ENCODE measurements at places on chromosomes 12 and 14.

- no peak for DNase-seq
Observed at GRCh38 chr14:104138098-104138717, at the start of gene KIF26A. KIF26A (plus strand) TSS chr14:104138587; CDS start chr14:104138723, 136 bp downstream.

DNA sequence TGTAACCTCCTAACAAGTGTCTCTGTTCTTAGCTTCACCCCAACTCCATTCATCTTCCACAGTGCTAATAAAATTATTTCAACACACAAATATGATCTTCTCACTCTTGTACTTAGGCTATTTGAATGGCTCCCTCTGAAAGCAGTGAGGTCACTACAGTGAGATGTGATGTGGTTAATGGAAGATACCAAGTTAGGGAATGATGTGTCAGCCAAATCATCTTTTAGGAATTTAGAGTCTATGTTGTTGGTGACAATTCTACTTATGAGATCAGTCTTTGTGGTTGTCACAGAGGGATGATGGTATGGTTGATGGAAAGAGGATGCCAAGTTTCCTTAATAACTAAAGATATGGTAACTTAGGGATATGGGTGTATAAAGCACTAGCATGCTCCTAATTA, 57.6 kb downstream of the POLR3B start:
- DNase-seq = no peak

DNA sequence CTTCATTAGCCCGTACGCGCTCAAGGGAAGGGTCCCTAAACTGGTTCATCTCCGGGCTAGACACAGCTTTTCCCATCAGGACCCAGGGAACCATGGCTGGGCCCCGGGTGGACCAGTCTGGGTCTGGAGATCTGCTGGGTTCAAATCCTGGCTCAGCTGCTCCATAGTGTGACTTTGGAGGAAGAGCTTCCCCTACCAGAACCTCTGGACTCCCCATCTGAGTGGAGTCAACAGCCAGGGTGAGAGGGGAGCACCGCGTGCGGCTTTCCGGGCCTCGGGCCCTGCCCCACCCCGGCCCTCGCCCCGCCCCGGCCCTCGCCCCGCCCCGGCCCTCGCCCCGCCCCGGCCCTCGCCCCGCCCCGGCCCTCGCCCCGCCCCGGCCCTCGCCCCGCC, 41.2 kb downstream of the BEGAIN start:
- DNase-seq = no peak

DNA sequence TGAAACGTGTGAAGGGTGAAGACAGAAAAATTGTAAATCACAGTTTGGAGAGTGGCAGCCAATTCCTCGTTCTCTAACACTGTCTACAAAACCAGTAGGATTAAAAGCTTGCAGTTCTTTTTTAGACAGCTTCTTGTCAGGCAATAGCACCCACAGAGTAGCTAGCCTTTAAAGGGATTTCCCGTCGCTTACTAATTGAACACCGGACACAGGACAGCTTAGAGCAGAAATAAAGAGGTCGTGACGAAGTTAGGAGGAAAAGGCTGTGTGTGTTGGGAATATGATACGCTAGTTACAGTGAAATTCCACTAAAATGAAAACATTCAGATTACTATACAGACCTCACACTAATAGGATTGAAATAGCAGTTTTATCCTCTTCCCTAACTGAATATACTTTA, 149.1 kb upstream of the FLRT2 start:
- no peak for DNase-seq

DNA sequence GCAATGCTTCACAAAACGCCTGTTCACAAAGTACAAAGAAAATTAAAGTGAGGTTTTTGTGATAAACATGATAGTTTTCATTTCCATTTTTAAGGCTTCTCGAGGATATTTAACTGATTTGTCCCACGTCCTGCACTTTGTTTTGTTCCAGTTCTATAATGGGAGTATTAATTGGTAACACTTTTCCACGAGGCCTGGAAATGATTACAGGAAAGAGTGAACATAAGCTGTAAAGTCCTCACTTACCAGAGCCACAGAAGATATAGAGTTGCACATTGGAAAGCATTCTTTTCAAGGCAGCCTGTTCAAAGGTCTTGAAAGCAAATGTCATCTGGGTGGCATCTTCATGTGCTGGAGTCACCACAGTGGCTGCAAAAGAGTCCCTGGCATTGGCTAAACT, 1236.6 kb downstream of the BCL11B start:
- DNase-seq = no peak

DNA sequence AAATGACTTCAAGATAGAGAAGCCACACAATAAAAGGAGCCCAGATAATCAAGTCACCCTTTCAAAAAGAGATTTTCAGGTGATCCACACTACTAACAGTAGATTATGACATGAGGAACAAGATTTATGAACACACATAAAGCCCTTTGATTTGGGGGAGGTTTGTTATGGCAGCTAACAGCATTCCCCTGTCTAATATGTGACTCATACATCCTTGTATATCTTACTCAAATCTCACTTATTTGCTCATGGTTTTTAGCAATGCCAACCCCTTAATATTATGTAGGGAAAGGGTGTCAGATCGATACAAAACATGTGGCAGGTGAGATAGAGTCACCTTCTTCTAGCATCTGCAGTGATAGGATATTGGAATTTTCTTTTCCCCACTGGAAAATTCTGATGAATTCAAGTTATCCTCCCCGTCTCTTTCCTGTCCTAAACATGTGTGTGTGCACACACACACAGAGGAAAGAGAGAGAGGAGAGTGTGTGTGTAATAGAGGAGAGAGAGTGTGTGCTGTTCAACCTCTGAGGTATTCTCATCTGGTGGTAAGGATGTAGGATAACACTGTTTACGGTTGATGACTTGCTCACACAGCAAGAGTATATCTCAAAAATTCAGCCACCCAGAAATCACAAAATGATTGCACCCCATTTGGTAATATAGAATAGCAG, 319.9 kb downstream of the KCNC2 start:
- no peak for DNase-seq

GRCh38 chr12:64781280-64782190, 22.3 kb upstream of the GNS start:
- no peak for DNase-seq

- DNase-seq = no peak
Observed at GRCh38 chr12:112167031-112167461, 41.7 kb downstream of the TRAFD1 start.

DNA sequence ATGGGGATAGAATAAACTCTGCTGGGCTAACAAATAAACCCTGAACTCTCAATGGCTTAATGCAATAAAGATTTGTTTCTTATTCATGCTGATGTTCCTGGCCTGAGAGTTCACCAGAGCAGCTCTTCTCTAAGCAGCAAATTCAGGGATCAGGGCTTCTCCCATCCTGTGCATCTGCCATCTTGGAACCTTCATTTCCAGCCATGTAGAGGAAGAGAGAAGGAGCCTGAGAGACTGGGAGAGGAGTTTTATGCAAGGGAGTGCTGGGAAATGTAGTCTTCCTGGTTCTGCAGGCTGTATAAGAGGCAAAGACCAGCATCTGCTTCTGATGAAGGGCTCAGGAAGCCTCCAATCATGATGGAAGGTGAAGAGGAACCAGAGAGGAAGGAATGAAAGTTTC, 20.6 kb upstream of the APOLD1 start:
- DNase-seq = no peak

Measured in globus pallidus (tissue), 1 donor.